ENCODE measurements at places on chromosomes 11 and 22. TPM values are rescaled to one million over a fixed set of nuclear protein-coding genes. Genes with fewer than 3 reads are reported as not detected.
A peak's percentile ranks its signal among the peaks of the same experiment; 100 is the strongest.

Gene CRACR2B
- total RNA-seq = 0.97 TPM

Gene RBFOX2
- total RNA-seq = 174 TPM

Gene LARGE1
- total RNA-seq = 15.5 TPM

Gene CCDC82
- total RNA-seq = 17.7 TPM

Gene CTSW
- 0.43 TPM for total RNA-seq

Gene SLC22A6
- not detected for total RNA-seq

Gene DCHS1
- 33.7 TPM for total RNA-seq

Gene CENPM
- 14.2 TPM for total RNA-seq

- DNase-seq = peak; percentile 29
Measured at GRCh38 chr11:131906963-131907362, 536.5 kb downstream of the NTM start.

- DNase-seq = no peak
Measured at GRCh38 chr11:44305026-44305469, 4.9 kb downstream of the ALX4 start.

- no peak for DNase-seq
Measured at GRCh38 chr22:16789860-16790493, 35.2 kb downstream of the XKR3 start.

DNA sequence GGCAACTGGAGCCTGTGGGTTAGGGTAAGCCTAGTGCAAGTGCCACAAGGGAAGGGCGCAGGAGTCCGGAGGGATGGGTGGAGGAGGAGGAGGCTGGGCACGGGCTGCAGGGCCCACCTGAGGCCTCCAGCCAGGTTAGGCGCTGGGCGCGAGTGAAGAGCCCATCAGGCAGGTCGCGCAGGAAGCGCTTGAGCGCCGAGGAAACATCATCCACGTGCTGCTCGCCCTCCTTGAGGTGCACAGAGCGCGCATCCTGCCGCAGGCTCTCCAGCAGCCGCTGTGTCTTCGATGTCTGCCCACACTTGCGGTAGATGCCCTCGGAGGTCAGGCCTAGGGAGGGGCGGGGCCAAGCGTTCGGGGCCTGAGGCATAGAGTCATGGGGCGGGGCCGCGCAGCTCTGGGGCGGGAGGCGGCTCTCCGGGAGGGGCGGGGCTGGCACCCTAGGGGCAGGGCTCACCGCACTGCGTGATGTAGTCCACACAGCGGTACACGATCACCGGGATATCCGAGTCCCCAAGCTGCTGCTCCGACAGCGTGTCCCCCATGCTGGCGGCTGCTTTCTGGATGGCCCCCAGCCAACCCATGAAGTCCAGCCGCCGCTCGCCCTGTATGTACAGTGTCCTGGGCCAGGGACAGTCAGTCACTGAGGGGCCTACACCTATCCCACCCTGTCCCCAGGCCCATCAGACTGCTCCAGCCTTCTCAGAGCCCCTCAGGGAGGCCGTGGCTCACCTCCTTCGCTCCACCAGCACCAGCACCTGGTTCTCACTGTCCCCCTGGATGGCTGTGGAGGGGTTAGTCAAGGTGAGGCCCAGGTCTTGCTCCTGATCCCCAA, 22.9 kb upstream of the PDE2A start:
- peak; percentile 48 for DNase-seq

DNA sequence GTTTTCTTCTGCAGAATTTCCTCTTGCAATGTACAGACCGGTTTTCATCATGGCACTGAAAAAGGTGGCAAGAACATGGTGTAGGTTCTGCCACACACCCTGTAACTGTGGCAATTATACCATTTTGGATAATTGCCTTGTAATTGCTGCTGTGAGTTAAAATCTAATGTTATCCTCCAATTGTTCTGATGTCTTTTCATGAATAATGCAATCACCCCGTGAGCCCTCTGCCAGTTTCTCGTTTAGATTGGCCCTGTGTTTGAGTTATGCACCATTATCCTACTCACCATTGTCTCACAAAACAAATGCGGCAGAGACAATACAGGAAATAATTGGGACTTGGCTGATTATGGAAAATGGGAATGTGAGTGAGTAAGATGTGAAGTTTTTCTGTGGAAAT, 61.8 kb upstream of the MTNR1B start:
- no peak for DNase-seq

GRCh38 chr22:46066691-46067090, 83.6 kb upstream of the PPARA start:
- DNase-seq = peak; percentile 73

- no peak for DNase-seq
Measured at GRCh38 chr11:8794677-8795103, 112.1 kb downstream of the RPL27A start.

DNA sequence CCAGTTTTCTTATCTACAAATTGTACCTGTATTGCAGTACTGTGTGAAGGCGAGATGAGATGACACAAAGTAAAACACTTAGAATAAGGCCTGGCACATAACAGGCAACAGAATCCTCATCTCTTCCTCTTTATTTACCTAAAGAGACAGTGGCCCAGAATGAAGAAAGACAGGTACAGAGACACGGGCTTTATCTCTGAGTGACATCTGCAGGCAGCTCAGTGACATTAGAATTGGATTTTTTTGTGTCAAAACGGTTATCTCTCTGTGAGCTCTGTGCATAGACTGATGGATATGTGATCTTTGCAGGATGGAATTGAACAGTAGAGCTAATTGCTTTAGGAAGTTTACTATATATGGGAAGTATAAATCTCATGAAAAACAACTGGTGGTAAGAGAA, 36.2 kb upstream of the TRPC6 start:
- no peak for DNase-seq

DNA sequence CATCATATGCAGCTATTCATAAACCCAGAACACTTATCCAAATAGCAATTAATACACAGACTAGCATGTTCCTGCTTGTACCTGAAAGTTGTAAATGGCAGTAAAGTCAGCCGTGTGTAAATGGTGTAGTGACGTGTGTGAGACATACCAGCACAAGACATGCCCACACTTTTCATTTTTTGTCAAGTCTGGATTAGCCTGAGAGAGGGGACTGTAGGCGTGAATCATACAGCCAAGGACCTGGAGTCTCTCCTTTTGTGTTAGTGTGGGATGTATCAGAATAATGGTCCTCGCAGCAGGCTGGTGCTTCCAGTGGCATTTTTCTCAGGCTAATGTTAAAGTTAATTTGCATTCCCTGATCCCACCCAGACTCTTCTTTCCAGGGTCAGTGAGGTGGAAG, 116.8 kb upstream of the BMAL1 start:
- DNase-seq = no peak

- no peak for DNase-seq
Measured at GRCh38 chr11:123055191-123055901, 6.6 kb downstream of the HSPA8 start.

- no peak for DNase-seq
Measured at GRCh38 chr11:115145324-115145723, 358.9 kb downstream of the CADM1 start.

DNA sequence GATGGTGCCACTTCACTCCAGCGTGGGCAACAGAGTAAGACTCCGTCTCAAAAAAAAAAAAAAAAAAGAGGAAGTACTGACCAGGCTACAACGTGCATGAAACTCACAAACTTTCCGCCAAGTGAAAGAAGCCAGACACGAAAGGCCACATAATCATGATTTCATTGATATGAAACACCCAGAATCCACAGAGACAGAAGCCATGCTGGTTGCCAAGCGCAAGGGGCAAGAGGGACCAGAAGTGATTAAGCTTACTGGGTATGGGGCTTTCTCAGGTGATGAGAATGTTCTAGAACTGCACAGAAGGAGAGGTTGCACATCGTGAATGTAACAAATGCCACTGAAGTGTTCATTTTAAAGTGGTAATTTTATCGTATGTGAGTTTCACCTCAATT, 60.9 kb downstream of the CELSR1 start:
- no peak for DNase-seq

- DNase-seq = no peak
Measured at GRCh38 chr11:11420899-11421285, 67.8 kb upstream of the CSNK2A3 start.

GRCh38 chr11:63698976-63699733, 17.9 kb downstream of the RTN3 start:
- peak; percentile 62 for DNase-seq

GRCh38 chr11:28621753-28622152, 513.6 kb downstream of the METTL15 start:
- peak; percentile 63 for DNase-seq

DNA sequence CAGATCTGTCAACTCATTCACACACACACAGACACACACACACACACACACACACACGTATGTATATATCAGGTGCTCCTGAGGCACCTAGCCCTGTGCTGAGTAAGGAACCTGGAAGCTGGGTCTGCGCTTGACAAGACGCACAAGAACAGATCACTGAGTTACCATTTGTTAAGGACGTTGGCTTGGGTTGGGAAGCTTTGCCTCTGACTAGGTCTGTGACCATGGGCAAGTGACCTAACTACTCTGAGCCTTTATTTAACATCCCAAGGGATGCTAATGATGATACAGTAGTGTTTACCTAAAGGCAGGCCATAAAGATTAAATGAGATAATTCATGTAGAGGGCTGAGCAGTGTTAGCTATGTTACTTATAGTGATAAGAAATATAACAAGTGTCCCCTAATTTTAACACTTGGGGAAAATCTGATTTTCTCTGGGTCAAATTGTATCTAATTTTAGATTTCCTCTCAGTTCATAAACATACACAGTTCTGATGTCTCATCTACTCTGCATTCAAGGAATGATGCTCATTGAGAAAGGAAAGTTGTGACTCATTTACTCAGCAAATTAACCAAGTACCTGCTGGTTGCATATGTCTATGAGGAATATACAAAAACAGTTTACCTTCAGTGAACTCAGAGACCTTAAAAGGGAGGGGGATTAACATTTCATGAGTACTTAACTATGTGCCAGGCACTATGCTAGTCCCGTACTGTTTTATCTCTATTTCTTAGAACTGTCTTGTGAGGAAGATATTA, 13.6 kb downstream of the RNF185 start:
- peak; percentile 82 for DNase-seq

GRCh38 chr22:21719024-21719423, 16.6 kb downstream of the YPEL1 start:
- DNase-seq = no peak

GRCh38 chr11:75100314-75100713, 3.6 kb upstream of the OR2AT4 start:
- peak; percentile 46 for DNase-seq

DNA sequence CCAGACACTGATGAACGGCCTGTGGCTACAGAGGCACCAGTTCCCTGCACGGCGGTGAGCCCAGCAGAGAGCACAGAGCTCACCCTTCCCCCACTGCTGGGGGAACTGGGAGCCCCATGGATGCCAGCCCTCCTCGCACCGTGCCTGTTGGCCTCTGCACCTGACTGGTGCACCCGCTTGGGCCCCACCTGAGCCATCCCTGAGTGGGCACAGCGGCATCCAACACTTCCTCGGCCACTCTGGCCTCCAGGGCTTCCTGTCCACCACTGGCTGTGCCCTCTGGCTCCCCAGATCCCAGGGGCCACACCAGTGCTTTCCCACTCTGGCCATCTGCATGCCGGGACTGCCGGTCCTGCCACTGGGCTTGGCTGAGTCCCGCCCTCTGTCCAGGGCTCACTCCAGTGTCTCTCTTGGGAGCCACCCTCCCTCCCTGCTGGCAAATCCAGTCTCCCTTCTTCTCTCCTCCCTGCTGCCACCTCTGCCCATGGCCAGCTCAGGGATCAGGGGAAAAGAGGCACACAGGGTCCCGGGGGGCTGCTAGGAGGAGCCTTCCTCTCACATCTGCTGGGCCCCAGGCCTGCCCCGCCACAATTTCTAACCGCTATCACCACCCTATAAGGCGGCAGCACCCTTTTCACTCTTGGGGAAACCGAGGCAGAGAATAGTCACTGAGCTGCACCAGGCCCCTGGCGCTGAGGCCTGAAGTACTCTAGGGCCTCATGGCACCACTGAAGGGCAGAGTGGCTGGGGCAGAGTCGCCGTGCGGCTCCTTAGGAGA, 33.0 kb downstream of the GNB1L start:
- no peak for DNase-seq

DNA sequence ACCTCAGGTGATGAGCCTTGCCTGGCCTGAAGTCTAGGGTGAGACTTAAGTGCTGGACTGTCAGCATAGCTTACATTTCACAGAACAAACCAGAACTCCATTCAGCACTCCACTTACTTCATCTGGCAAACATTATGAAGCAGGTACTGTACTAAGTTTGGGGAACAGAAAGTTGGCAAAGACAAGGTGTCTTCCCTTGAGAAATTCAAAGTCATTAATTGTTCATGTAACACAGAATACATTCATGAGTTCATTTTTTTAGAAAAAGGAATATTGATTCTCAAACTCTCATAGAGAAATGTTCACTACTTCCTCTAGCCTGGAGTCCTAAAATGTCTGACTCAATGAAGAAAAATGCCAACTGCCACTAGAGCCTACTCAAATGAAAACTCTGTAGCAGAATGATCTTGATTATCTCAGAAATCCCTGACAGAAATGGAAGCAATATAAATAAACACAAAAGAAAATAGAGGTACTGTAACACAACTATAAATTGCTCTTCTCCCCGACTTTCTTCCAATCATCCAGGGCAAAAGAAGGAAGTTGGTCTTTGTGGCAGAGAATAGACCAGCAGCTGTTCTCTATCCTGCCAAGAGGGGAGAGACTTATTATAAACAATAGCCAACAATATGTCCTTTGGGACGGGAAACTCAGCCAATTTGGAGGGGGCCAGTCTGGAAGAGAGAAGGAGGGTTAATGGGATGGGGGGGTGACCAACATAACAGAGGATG, 129.2 kb upstream of the MTMR2 start:
- DNase-seq = peak; percentile 48

DNA sequence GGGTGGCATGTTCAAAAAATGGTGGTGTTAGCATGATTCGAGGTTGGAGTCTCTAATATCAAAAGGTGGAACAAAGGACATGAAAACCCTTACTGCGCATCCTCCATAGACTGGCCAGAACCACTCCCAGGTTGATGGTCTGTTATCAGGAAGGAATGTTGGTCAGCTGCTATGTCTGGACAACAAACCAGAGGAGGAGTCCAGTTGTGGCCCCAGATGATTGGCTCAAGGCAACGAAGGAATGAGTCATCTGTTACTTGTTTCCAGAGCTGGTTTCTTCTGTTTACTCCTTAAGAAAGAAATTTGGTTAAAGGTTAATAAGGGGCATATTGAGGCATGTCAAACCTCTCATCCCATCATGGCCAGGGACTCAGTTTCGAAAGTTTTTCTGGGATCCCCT, 56.8 kb upstream of the GRIA4 start:
- DNase-seq = peak; percentile 53

All from fibroblast of villous mesenchyme (primary cell).